ENCODE measurements at places on chromosomes 3 and 15.

GRCh38 chr15:55990516-55990915 lies 2.9 kb downstream of the NEDD4 start:
- DNase-seq = no peak

- no peak for DNase-seq
Measured at GRCh38 chr15:101439285-101439919, 50.1 kb downstream of the PCSK6 start.

DNA sequence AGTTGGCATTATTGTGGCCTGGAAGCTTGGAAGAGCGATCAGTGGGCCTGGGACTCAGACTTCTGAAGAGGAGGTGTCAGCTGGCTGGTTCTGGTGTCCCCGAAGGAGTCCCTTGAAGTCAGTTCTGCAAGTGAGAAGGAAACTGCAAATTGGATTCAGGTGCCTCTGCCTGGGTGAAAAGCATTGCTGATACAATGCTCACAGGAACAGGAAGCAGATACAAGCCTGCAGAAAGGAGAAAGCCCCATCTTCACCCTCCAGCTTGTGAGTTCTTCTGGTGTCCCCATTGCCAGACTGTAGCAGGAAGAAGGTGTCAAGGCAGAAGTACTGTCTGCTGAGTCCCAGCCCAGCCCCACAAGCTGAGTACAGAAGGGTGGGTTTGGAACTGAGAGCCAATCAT lies 271.3 kb downstream of the PLOD2 start:
- no peak for DNase-seq

DNA sequence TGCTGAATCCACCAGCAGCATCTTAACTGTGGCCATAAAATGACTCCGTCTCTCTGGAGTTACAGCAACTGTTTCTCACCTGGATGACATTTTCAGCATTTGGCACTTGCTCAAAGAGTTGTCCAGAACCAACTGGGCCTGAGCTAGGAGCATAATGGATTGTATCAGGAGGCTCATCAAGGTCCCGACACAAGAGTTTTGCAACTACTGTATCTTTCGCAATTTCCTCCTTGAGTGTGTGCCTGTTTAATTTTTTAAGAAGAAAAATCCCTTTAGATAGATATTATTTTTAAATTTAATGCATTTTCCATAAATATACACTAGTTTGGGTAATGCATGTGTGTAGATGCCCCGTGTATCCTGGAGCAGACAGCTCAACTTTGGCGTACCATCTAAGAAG lies 44.3 kb upstream of the C3orf49 start:
- no peak for DNase-seq

DNA sequence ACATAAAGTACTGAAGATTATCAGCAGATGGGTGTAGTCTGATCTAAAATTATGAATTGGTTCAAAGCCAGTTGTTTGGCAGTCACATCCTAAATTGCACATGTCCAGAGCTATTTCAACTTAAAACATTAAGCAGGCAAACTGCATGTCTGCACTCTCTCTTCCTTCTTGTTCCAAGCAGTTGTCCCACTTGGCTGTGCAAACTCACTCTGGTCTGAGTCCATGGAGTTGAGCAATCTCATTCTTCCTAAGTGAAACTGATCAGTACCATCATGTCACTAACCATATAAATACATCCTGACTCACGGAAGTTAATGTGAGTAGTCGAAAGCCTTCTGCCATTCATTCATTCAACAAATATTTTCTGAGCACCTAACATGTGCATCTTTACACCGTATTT lies 353.0 kb downstream of the ROBO1 start:
- no peak for DNase-seq

DNA sequence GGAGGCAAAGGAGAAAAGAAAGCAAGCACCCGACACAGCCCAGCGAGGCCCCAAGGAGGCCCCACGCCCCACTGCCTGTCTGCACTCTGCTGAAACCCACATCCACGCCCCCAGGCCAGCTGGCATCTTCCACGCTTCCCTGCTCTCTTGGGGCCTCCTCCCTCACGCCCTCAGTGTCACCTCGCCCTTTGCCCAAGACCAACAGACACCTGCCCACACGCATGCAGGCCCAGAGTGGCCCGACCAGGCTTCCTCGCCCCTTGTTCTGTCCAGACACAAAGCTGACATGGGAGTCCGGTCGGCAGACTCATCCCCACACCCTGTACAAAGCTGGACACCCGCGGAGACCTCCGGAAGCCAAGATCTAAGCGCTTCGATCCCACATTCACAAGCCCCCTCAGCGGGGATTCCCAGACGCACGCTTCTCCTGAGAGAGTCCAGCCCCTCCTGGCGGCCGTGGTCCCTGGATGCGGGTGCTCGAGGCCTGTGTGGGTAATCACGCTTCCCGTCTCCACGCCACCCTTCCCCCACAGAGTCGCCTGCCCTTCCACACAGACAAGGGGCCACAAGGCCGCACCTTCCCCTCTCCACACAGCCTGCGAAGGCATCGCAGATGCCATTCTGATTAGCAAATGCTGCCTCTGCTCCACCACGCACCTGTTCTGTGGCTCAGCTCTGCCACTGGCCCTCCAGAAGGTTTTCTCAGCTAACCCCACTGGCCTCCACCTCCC lies 176.6 kb downstream of the XXYLT1 start:
- DNase-seq = no peak

GRCh38 chr3:12884790-12885582 lies 43.6 kb upstream of the RPL32 start:
- no peak for DNase-seq

DNA sequence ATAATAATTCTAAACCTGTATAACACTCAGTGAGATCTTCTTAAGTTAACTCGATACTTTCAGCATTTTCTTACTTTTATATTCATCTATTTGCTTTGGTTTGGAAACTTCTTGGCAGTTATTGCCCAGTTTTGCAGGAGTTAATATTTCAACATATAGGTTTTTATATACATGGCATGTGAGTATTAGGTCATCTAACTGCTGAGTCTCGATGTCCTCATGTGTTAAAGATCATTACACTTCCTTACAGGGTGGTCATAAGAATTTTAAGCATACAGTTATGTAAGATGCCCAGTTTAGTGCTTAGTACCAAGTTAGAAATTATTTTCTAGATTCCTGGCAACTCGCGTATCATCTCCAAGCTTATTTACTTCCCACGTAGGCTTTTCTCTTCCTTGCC lies 62.9 kb downstream of the TMEM39A start:
- no peak for DNase-seq

DNA sequence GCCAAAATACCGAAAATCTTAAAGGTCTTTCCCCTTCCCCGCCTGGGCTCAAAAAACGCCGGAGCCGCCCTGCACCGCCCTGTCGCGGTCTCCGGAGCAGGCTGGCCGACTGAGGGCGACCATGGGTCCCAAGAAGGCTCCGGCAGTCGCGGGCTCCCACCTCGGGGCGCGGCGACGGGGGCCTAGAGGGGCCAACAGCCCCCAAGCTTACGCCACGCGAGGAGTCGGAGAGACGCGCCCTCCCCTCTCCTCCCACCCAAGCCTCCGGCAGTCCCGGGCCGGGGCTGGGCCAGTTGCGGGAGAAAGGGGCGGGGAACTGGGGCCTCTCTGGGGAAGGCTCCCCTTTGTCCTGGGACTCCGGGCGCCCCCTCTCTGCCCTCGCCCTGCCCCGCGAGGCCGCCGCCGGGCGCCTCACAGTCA lies 69.2 kb downstream of the GOLGA8B start:
- no peak for DNase-seq

- DNase-seq = no peak
Measured at GRCh38 chr3:21484057-21484827, 266.8 kb downstream of the ZNF385D start.

DNA sequence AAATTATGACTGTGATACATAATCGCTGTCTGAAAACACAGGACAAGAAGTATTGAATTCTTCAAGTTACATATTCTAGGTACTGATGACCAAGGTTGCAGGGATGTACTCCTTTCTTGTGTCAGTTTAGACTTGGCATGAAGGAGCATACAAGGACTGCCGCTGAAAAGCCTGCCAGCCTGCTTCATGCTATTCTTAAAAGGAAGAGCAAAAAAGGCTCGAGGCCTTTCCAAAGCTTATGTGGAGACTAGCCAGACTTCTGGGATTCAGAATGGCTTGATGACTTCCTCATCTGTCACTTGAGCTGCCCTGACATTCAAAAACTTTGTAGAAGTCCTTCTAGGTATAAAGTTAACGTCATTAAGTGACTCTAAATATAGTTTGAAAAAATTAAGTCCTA lies 92.0 kb downstream of the CADM2 start:
- no peak for DNase-seq

GRCh38 chr15:31327669-31328427 lies 1.2 kb downstream of the KLF13 start:
- DNase-seq = peak; percentile 81

- no peak for DNase-seq
Measured at GRCh38 chr3:14494973-14495300, 45.2 kb downstream of the GRIP2 start.

GRCh38 chr3:131586277-131586676 lies 83.5 kb upstream of the MRPL3 start:
- DNase-seq = no peak

- DNase-seq = no peak
Measured at GRCh38 chr15:98567951-98568350, 80.4 kb upstream of the IGF1R start.

- no peak for DNase-seq
Measured at GRCh38 chr3:43406643-43407023, 120.3 kb downstream of the SNRK start.

Data from hematopoietic multipotent progenitor cell treated with erythropoietin and hydrocortisone succinate and interleukin-3 and kit ligand, for 17 days (in vitro differentiated cells).